ENCODE measurements at places on chromosomes 11 and 22. TPM values are rescaled to one million over a fixed set of nuclear protein-coding genes. Genes with fewer than 3 reads are reported as not detected.

DNA sequence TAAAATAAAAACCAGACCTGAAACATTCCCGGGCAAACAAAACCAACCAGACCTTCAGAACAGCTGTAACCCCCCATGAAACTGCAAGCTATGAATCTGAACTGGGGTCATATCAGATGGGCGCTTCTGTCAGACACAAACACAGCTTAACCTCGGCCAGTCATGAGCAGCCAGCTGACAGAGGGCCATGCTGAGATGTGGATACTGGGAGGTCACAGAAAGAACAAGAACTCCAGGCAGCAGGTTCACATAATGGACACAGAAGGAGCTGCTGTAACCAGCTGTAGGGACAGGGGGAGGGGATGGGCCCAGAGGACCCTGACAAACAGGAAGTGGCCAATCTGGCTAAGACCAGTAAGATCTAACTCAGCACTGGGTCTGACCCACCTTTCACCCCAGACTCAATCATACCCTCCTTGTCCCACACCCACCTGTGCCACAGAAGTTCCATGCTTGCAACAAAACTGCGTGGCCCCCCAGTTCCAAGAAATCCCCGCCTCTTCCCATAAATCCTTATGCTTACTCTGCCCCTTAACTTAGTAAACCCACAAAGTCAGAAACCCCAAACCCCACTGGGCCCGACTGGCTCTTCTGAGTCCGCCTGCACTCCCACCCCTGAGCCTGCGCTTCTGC lies 4.0 kb downstream of the APOL4 start:
- peak; percentile 32 for DNase-seq

- DNase-seq, result no peak
Measured at GRCh38 chr11:30938171-30938570, 352.0 kb upstream of the MPPED2 start.

GRCh38 chr22:24578355-24579257 lies 14.3 kb downstream of the LRRC75B start:
- DNase-seq, result no peak

Gene OR8G1
- not detected for total RNA-seq

DNA sequence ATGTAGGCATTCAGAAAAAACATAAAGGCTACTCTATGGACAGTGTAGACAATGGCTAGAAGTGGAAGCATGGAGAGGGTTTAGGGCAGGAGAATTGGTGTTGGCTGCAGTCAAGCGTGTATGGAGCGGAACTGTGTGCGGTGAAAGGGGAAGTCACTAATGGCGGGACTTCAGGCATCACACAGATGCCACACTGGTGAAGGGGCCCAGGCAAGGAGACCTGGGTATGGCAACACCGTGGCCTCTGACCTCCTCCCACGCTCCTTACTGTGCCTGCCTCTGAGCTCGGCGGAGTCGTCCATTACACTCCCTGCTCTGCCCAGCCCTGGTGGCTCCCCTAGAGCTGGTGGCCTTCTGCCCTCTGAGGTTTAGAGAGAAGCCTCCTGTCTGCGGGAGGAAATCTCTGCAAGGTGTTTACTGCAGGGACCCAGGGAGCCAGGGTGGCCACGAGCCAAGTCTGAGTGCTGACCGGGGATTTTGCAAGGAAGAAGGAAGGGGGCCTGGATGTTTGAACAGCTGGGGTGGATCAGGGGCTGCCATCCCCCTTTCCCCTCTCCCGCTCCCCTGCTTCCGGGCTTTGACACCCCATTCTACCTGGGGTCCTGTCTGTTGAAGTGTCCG lies 75.1 kb upstream of the TSPAN18 start:
- no peak for DNase-seq

Gene GPHA2
- total RNA-seq, result not detected

Gene SLC22A12
- total RNA-seq, result not detected

Gene ELFN2
- total RNA-seq, result 0.28 TPM

- DNase-seq, result no peak
Measured at GRCh38 chr11:10382518-10382917, 72.5 kb upstream of the AMPD3 start.

DNA sequence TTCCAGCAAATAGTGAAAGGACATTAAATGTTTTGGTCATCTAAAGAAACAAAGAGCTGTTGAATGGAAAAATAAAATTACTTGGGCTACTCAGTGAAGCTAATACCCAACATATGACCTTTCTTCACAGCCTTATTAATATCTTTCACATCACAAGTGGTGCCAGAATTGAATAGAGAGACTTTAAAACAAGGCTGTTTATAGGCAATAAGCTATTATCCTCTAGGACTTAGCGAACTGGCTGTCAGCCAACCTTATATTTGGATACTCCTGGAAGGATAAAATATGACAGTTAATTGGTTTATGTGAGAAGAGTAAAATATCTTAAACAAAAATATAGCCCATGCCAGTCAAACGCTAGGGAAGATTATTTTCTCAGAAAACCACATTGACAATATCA lies 225.5 kb upstream of the BLID start:
- DNase-seq, result no peak

DNA sequence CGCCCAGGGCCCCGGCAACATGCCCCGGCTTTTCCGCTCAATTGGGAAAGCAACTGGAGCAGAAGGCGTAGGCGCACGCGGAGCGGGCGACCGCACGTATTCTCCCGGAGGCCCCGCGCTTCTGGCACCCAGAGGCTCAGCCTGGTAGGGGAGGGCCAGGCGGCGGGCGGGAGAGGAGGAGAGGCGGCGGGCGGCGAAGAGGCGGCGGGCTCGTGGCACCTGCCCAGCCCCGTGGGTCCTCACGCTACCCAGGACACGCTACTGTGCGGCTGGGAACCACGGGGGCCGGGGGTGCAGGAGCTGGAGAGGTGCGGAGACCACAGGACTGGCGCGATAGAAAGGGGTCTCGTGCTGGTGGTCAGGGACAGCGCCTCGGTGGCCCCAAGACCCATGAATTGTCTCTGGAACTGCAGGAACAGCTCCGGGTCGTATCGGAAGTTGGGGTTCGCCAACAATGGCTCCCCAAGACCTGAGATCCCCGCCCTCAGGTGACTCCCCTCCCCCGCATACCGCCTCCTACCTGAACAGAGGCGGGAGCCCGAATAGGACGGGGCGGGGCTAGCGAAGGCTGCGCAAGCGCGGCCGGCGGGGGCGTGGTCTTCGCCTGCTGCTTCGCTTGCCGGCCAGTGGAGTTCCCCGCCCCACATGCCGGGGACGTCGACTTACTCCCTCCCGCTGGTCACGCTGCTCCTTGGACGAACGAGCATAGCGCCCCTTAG lies at the start of gene SLC37A4:
Gene SLC37A4, minus strand, starts transcription at position 549 of the 719 bp plus-strand sequence.
- peak; percentile 98 for DNase-seq

DNA sequence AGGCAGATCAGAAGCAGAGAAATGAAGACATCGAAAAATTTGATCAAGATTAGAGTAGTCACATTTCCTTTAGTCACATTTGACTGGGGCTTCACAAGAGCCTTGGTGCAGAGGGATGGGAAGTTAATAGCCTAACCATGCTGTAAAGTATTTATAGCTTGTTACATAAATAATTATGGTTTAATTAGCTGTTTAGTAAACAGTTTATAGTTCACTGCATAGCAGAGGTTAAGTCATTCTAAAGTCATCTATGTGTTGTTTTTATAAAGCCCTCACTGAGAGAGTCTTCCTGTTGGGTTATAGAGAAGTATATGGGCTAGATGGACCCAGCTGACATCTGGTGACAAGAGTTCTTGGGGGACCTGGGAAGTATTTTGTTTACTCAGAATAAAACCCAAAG lies 47.1 kb downstream of the INSC start:
- DNase-seq, result no peak

Gene LYVE1
- total RNA-seq, result not detected

- DNase-seq, result no peak
Measured at GRCh38 chr11:6417907-6418556, 862 bp downstream of the APBB1 start.

- DNase-seq, result no peak
Measured at GRCh38 chr22:42807185-42807584, 49.9 kb downstream of the ARFGAP3 start.

DNA sequence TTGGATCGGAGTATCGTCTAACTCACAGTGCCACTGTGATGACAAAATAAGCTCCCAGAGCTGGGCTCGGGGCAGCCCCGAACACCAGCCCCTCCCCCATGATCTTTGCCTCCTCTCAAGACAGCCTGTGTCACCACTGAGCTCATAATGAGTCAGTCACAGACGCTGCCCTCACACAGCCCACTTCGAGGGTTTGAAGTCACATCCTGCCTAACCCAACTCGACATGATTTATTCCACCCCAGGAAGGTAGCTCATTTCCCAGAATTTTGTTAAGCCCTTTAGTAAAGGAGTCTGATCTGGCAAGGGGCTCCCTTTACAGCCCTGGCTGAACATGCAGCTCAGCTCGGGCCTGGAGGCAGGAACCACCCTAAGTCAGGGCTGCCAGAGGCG lies 22.8 kb downstream of the MYH9 start:
- peak; percentile 90 for DNase-seq

Gene CASP5
- total RNA-seq, result not detected

GRCh38 chr22:18933914-18934313 lies 2.2 kb downstream of the PRODH start:
- DNase-seq, result no peak

GRCh38 chr11:94017446-94017845 lies 3.7 kb upstream of the HEPHL1 start:
- no peak for DNase-seq

DNA sequence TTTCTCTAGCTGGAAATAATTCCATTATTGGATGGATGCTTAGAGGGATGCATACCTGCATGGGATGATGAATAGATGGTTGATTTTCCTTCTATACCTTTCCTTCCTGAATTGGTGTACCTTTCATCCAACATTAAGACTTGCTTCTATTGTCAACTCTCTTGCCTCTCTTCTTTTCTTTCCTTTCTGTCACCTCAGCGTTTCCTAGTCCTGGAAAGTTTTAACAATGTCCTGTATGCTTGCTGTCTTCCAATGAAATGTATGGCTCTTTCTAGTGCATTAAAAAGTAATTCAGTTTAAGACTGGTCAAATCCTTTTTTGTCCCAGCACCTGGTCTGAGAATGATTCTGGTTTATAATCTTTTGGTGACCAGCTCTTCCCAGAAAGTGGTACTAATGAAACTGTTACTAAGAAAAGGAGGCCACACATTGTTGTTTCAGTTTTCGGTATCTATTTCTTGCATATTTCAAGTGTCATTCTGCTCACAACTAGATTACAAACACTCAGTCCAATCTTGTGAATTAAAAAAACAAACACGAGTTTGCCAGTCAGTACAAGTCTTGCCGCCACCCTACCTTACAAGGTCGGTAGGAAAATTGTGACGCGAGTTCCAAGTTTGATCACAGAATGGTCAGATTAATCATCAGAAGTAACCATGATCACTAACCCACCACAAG lies 8.0 kb downstream of the POU2AF1 start:
- peak; percentile 27 for DNase-seq

- DNase-seq, result no peak
Measured at GRCh38 chr11:123084454-123084853, 22.5 kb upstream of the HSPA8 start.

DNA sequence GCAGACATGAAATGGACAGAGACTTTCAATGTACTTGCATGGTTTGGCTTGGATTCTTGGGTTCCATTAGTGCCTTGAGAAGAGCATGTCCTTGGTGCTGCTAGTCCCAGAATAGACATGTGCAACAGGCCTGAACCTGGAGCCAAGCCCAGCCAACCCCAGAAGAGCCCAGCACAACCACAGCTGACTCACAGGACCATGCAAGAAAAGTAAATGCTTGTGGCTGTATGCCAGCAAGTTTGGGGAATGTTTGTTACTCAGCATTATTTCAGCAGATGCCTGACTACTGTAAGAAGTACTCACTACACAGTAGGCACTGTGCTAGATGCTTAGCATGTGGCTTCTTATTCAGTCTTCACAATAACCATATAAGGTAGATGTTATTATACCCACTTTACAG lies 39.2 kb upstream of the HMGXB4 start:
- no peak for DNase-seq

Gene GLB1L3
- 6.9 TPM for total RNA-seq

Gene PHLDA2
- total RNA-seq, result 5.0 TPM

Gene FAT3
- total RNA-seq, result not detected

Gene EIF3F
- 229 TPM for total RNA-seq

- no peak for DNase-seq
Measured at GRCh38 chr11:129785383-129786111, 30.1 kb upstream of the TMEM45B start.

Gene SLC37A2
- 2.2 TPM for total RNA-seq

All from activated CD4-positive, alpha-beta memory T cell treated with anti-CD3 and anti-CD28 coated beads, Interleukin-2, amount 10 ng/mL, durations not matched to agents 7 days and 5 days (primary cell).